ENCODE measurements at places on chromosomes 5 and 9.

DNA sequence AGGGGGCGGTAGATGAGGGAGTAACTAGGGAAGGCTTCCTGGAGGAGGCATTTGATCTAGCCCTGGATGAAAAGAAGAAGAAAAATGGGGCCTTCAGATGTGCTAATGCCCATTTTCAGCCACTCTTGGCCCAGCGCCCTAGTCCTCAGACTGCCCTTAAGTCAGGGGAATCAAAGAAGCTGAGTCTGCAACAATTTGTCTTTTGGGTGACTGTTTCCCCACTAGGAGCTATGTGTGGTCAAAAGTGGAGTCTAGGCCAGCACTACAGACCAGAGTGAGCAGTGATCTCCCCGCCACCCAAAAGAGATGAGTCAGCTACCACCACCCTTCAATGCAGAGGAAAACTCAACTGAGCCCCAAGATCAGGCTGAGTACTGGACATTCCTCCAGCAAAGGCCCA is 542.1 kb downstream of the BNC2 start:
- no peak for DNase-seq

GRCh38 chr9:107147134-107147533 is 135.9 kb upstream of the RAD23B start:
- no peak for DNase-seq

GRCh38 chr5:162824360-162824759 is 613.0 kb upstream of the CCNG1 start:
- no peak for DNase-seq

- no peak for DNase-seq
Observed at GRCh38 chr9:109179801-109180523, 12.9 kb upstream of the FRRS1L start.

DNA sequence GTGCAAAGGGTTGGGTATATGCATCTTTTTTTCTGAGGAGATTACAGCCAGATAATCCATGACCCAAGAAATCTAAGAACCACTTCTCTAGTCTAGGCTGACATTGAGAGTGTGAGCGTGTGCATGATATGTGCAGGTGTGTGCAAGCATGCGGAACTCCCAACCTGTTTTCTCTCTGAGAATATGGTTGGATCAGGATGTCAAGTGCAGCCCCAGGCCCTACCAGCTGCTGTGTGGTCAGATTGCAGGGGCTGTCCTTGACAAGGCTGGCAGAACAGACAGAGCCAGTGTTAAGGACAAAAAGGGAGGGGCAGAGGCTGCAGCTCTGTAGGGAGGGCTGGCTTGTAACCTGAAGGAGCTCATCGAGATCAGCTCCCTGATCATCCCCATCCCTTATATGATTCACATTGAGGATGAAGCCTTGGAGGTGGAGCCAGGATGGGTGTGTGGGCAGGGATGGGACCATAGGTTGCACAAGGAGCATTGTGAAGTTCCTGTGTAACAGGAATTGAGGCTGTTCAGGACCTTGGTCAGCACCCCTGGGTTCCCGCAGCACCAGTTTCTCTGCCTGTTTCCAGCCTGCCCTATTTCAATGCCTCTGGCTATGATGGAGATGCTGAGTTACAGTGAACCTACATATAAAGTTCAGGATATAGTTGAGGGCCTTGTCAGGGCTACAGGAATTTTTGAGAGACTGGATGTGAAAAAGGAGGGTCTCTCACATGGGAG is 52.6 kb upstream of the ARAP3 start:
- DNase-seq: peak; percentile 26

DNA sequence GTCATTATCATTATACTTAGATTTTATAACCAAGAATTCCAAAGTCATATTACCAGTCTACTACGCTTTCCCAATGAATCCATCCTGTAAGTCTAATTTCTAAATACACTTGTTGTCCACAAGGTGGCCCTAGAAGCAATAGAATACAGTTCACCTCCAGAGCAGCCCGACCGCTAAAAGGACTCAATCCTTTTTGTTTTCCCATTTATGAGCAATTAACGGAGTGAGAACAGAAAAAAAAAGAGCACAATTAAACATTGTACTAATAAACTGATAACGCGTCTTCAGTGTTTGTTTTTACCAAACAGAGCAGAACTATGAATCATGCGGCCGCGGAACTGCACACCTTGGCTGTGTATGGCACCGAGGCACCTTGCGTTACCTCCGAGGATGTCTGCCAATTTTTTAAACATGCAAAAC is 160.7 kb upstream of the DAPK1 start:
- peak; percentile 8 for DNase-seq

DNA sequence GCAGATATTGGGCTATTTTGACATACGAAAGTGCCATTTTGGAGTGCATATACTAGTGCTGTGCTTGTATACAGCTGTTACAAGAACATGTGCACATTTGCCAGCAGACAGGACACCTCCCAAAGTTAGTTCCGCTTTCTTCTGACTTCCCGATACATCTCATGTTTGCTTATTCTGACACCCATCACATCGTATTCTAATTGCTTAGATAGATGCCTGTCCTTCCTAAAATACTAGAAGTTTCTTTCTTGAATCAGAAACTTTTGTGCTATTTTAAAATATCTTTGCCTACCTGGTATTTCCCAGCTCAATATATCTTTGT is 177.8 kb downstream of the TTLL11 start:
- DNase-seq: no peak

- no peak for DNase-seq
Observed at GRCh38 chr9:70080481-70081119, 37.0 kb downstream of the MAMDC2 start.

GRCh38 chr5:123181394-123181801 is 92.4 kb downstream of the PRDM6 start:
- DNase-seq: no peak

DNA sequence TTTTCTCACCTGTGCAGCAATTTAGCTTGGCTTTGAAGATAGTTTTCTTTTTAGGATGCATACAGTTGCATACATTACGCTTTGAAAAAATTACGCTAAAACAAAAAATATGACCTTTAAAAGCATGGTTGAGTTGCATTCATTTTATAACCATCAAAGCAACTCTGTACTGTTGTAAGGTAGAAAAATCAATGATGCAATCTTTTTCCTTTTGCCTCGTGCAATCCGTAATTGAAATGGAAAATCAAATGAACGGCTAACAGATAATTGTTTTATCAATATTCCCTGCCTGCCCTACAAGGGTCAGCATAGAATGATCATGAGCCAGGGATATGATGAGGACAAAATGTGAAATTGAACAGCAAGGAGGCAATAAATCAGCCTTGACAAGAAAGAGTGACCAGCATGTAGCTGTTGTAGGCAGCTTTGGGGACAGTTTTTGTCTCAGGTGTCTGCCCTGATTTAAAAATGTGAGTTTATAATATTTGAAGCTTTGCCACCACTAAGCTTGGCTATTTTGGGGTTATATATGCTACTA is 98.2 kb downstream of the PBX3 start:
- no peak for DNase-seq

GRCh38 chr5:33530183-33531036 is 89.6 kb downstream of the TARS1 start:
- DNase-seq: no peak

DNA sequence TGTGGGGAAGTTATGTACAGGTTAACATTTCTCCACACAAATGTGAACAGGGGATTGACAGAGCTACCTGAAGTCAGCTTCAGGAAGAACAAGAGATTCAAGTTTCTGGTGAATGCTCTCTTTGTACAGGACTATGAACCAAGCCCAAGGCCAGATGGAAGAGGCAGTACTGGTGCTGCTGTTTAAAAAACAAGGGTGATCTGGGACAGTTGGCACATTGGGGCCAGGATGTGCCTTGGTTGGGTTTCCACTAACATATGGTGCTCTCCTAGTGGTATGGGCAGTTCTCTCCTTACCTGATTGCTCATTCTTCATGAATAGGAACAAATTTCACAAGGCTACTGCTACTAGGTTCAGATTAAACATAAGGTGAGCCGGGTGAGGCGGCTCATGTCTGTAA is 40.0 kb downstream of the MTMR12 start:
- no peak for DNase-seq

GRCh38 chr5:160461378-160461777 is 39.7 kb downstream of the PTTG1 start:
- DNase-seq: no peak

GRCh38 chr5:157222506-157223230 is 42.0 kb downstream of the ITK start:
- DNase-seq: peak; percentile 74

GRCh38 chr9:95587021-95587964 is 70.5 kb upstream of the PTCH1 start:
- DNase-seq: no peak

- no peak for DNase-seq
Observed at GRCh38 chr5:111234125-111234524, 9.9 kb downstream of the CAMK4 start.
